ENCODE measurements at places on chromosomes 1 and 21.

DNA sequence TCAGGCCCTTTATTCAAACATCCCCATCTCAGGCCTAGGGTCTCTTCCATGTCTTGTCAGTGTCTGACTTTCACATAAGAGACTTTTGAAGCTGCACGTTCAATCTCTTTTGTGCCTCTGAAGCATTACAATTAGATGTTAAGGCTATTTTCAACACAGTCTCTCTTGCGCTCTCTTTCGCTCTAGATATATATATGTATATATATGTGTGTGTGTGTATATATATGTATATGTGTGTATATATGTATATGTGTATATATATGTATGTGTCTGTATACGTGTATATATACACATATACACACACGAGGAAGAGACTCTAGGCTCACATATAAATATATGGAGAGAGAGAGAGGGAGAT lies 162.5 kb upstream of the RNPC3 start:
- DNase-seq: no peak

- peak; percentile 41 for DNase-seq
Measured at GRCh38 chr1:179021873-179022272, 3.8 kb upstream of the FAM20B start.

- no peak for DNase-seq
Measured at GRCh38 chr1:178241057-178241456, 147.2 kb downstream of the RASAL2 start.

GRCh38 chr1:79089946-79090345 lies 83.4 kb upstream of the ADGRL4 start:
- no peak for DNase-seq

GRCh38 chr1:216887032-216887431 lies 163.8 kb upstream of the ESRRG start:
- no peak for DNase-seq
